ENCODE measurements at places on chromosomes 12 and 14. TPM values are rescaled to one million over a fixed set of nuclear protein-coding genes. Genes with fewer than 3 reads are reported as not detected.

The CCDC198 gene
- not detected for total RNA-seq

The P2RX2 gene
- total RNA-seq: not detected

The CALM1 gene
- 660 TPM for total RNA-seq

The TAS2R9 gene
- total RNA-seq: not detected

The LGR5 gene
- total RNA-seq: not detected

The AKAP3 gene
- total RNA-seq: 0.97 TPM

The FAM177A1 gene
- 25.3 TPM for total RNA-seq

The PRKD1 gene
- total RNA-seq: 7.4 TPM

The CLEC12A gene
- total RNA-seq: not detected

The KCNH3 gene
- total RNA-seq: 0.32 TPM

The GNB3 gene
- total RNA-seq: 0.65 TPM

The RITA1 gene
- total RNA-seq: 20.1 TPM

The OVCH1 gene
- total RNA-seq: not detected

The RFX4 gene
- not detected for total RNA-seq

The PTHLH gene
- total RNA-seq: 0.97 TPM

The GLIPR1L2 gene
- not detected for total RNA-seq

The DPY19L2 gene
- 1.9 TPM for total RNA-seq

The DNAI7 gene
- total RNA-seq: not detected

The TOMM20L gene
- total RNA-seq: not detected

The GPR137C gene
- total RNA-seq: 0.65 TPM

The NCAPD2 gene
- total RNA-seq: 44.8 TPM

The BHLHE41 gene
- 0.15 TPM for total RNA-seq

The FOXG1 gene
- not detected for total RNA-seq

The COX8C gene
- not detected for total RNA-seq

The PLA2G1B gene
- not detected for total RNA-seq

The RD3L gene
- total RNA-seq: not detected

The PTGR2 gene
- 1.9 TPM for total RNA-seq

The NR1H4 gene
- total RNA-seq: not detected

The L2HGDH gene
- 3.6 TPM for total RNA-seq

The CLEC4C gene
- not detected for total RNA-seq

The IFI27 gene
- 748 TPM for total RNA-seq

The CCDC85C gene
- 15.9 TPM for total RNA-seq

The CAPS2 gene
- total RNA-seq: 2.3 TPM

The NRXN3 gene
- under 0.01 TPM for total RNA-seq

The RNASE7 gene
- total RNA-seq: not detected

The BCL11B gene
- under 0.01 TPM for total RNA-seq

The TEDC1 gene
- total RNA-seq: 19.5 TPM

The HOXC4 gene
- not detected for total RNA-seq

The RASSF8 gene
- total RNA-seq: 85.7 TPM

The PRDM4 gene
- total RNA-seq: 17.2 TPM

The GLI1 gene
- not detected for total RNA-seq

The CCDC177 gene
- not detected for total RNA-seq

The KRT71 gene
- total RNA-seq: not detected

The INSM2 gene
- not detected for total RNA-seq

The PTPN6 gene
- total RNA-seq: under 0.01 TPM

The VRTN gene
- not detected for total RNA-seq

The PPP2R5E gene
- 15.6 TPM for total RNA-seq

The ZNF268 gene
- total RNA-seq: 26.3 TPM

The PRICKLE1 gene
- total RNA-seq: 6.1 TPM

The CLMN gene
- 5.5 TPM for total RNA-seq

Measured in epithelial cell of umbilical artery (primary cell).